ENCODE measurements at places on chromosomes 11 and 22. TPM values are rescaled to one million over a fixed set of nuclear protein-coding genes. Genes with fewer than 3 reads are reported as not detected.

The CTNND1 gene
- total RNA-seq, result 423 TPM

The WNT11 gene
- 31.3 TPM for total RNA-seq

The PLAAT2 gene
- total RNA-seq, result 8.3 TPM

The TEAD1 gene
- total RNA-seq, result 65.3 TPM

The OR8D1 gene
- total RNA-seq, result not detected

The DAGLA gene
- total RNA-seq, result 7.5 TPM

The RIMBP3C gene
- not detected for total RNA-seq

The FADS2 gene
- total RNA-seq, result 44.5 TPM

The TSPAN4 gene
- total RNA-seq, result 135 TPM

The RIBC2 gene
- 7.0 TPM for total RNA-seq

The EIF1AD gene
- total RNA-seq, result 27.4 TPM

The ILK gene
- total RNA-seq, result 134 TPM

The CPT1B gene
- total RNA-seq, result 5.7 TPM

The OR10A2 gene
- total RNA-seq, result not detected

The OR8G1 gene
- total RNA-seq, result not detected

The TCN2 gene
- 21.4 TPM for total RNA-seq

The PATE2 gene
- not detected for total RNA-seq

The POU2AF3 gene
- 1.5 TPM for total RNA-seq

The PIWIL4 gene
- total RNA-seq, result 5.8 TPM

The CRYBB3 gene
- total RNA-seq, result not detected

The DBX1 gene
- total RNA-seq, result not detected

The OR2AT4 gene
- not detected for total RNA-seq

The BRSK2 gene
- total RNA-seq, result 0.51 TPM

The MS4A12 gene
- not detected for total RNA-seq

The LARGE2 gene
- total RNA-seq, result 2.4 TPM

The KRTAP5-5 gene
- total RNA-seq, result not detected

The HOATZ gene
- 32.6 TPM for total RNA-seq

The MTMR3 gene
- total RNA-seq, result 50.8 TPM

The CENPM gene
- total RNA-seq, result 11.8 TPM

The TSSK2 gene
- total RNA-seq, result not detected

The SPA17 gene
- 14.4 TPM for total RNA-seq

The EFCAB6 gene
- total RNA-seq, result 13.2 TPM

The ASCL3 gene
- total RNA-seq, result not detected

The ACR gene
- total RNA-seq, result 0.26 TPM

The RAB39A gene
- total RNA-seq, result 3.6 TPM

The TYR gene
- not detected for total RNA-seq

The SULT4A1 gene
- not detected for total RNA-seq

The DGCR6 gene
- total RNA-seq, result 5.9 TPM

The SMIM35 gene
- total RNA-seq, result 0.06 TPM

The PLA2G3 gene
- total RNA-seq, result 0.85 TPM

The PGA5 gene
- not detected for total RNA-seq

The SOX6 gene
- 31.7 TPM for total RNA-seq

The KRTAP5-8 gene
- not detected for total RNA-seq

The DEUP1 gene
- total RNA-seq, result 1.9 TPM

The MFNG gene
- 45.2 TPM for total RNA-seq

The PHLDB1 gene
- 82.8 TPM for total RNA-seq

The BBOX1 gene
- 1.9 TPM for total RNA-seq

The RIN1 gene
- total RNA-seq, result 15.1 TPM

The RTN4R gene
- 7.8 TPM for total RNA-seq

The KCNQ1OT1 gene
- 2.9 TPM for total RNA-seq

The MMP13 gene
- not detected for total RNA-seq
